ENCODE measurements at places on chromosomes 3 and 15.
A peak's percentile ranks its signal among the peaks of the same experiment; 100 is the strongest.

- DNase-seq: no peak
Observed at GRCh38 chr3:165749821-165750220, 87.4 kb downstream of the BCHE start.

GRCh38 chr3:157290766-157291165, 130.8 kb upstream of the CCNL1 start:
- no peak for DNase-seq

GRCh38 chr15:74657846-74658245, 38.0 kb downstream of the EDC3 start:
- no peak for DNase-seq

GRCh38 chr3:113218011-113218680, 6.8 kb downstream of the BOC start:
- DNase-seq: no peak

DNA sequence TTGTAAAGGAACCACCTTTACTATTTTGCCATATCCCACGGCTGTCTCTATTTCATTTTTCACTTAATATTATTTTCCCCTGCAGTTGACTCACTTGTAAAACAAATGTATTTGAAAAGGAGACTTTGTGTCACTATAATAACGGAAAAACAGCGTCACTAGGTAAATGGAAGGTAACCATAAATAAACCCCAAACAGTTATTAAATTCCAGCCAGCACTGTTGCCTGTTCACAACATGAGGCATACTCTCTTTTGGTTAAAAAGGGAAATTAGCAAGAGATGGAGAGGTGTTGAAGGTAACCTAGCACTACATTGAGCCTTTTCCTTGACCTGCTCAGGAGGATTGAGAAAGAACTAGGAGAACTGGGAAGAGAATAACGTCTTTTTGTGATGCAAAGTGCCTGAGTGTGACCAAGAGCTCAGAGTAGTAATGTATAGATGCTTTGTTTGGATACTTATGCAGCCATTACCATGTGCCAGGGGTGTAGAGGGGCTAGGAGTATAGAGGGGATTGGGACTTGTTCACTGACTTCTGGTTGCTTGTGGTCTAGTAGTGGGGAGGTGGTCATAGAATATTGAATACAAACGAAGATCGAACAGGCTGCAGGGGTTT, 19.6 kb downstream of the FLNB start:
- DNase-seq: no peak

DNA sequence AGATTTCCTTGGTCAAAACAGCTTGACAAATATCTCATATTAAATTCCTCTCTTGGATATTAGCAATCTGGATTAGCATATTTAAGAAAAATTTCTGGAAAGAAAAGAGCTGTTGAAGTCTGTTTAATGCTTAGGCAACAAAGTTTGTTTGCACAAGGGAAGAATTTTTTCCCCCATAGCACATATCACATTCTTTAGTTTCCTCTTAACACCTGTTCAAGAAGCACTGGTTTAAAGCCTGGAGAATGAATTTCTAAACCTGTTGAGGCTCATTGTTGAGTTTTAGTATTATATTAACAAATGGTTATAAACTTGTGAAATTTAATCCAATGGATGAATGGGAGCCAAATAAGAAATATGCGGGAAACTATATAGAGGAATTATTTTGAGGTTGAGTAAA, 41.5 kb downstream of the NLGN1 start:
- DNase-seq: no peak

DNA sequence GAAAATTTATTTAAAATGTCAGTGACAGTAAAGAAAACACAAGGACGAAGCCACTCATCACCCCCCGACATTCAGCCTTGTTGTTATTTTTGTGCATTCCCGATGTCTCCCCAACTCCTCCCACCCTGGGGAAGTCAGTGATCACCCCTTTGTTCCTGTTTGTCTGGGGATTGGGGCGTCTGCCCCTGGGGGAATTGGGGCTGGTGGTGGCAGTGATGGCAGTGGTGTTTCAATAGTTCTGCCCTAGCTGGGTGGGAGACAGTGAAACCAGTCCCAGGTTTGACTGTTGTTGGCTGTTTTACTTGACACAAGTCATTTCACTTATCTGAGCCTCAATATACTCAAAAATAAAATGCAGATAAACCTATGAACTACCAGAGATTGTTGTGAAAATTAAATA, 33.5 kb downstream of the IRAK2 start:
- no peak for DNase-seq

DNA sequence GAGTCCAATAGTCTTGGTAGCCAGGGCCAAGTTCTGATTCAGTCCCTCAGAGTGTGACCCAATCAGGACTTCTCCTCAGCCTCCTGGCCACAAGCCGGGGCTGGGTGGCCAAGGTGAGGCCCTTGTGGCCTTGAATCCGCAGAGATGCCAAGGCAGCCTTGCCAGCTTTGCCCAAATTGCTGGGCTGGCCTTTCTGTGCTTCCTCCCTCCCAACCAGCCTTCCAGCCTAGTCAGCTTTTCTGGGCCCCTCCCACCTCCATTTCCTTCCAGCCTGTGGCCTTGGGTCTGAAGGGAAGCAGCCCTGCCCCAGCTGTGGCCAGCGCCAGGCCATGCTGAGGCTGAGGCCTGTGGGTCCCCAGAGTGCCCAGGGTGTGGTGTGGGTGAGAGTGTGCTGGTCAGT, 34.3 kb upstream of the ANKDD1A start:
- peak; percentile 67 for DNase-seq

GRCh38 chr3:189622629-189623028, 8.6 kb upstream of the TP63 start:
- no peak for DNase-seq

DNA sequence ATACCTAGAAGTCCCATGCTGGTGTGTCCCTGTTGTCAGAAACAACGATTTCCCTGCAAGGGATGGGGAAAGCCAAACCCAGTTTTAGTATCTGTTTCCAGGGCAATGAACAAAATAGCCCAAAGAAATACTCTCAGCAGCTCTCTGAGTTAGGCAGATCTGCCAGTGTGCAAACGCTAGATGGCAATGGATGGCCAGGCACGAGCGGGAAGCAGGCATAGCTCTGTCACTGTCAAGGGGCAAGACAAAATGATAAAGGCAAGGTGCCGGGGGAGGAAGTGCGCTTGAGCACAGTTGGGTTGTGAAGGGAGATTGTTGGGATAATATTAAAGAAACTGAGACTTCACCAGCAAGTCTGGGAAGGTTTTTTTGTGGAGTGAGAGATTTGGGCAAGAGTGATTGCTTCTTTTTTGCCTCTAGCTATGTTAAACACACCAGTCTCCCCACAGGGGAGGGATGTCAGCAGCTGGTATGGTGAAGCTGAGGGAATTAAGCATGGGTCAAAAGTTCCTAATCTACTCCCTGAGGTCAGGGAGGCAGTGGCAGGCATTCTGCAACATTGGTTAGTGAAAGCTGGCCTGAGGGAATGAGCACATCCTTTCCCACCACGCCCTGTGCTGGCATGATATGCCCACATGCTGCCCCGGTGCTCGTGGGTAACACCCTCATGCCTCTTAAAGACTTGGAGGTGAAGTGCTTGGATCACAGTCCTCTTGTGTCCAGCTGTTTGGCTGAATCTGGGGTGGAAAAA, 117.5 kb downstream of the PDCD6IP start:
- no peak for DNase-seq

DNA sequence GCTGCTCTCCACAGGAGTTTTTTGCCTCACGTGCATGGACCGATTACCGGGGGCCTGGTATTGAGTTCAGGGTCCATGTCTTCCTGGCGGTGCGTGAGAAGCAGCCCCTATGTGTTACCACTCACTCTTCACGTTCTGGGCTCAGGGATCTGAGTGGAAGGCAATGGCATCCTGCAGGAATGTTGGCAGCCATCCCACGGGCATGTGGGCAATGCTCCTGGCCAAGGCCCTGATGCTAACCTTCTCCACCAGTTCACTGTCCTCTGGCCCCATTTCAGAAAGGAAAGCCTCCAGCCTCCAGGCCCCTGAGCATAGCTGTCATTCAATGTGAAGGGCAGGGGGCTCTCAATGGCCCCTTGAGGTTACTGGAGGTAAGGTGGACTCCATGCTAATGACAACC, 43.0 kb upstream of the KY start:
- no peak for DNase-seq

DNA sequence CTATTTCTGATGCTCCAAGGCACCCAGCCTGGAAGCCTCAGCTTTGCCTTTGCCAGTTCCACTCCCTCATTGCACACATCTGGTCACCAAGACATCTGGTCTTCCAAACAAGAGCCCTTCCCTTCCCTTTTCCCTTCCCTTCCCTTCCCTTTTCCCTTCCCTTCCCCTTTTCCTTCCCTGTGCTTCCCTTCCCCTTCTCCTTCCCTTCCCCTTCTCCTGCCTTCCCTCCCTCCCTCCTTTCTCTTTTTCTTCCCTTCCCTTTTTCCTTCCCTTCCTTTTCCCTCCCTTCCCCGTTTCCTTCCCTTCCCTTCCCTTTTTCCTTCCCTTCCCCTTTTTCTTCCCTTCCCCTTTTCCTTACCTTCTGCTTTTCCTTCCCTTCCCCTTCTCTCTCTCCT, 2.4 kb upstream of the CGNL1 start:
- no peak for DNase-seq

DNA sequence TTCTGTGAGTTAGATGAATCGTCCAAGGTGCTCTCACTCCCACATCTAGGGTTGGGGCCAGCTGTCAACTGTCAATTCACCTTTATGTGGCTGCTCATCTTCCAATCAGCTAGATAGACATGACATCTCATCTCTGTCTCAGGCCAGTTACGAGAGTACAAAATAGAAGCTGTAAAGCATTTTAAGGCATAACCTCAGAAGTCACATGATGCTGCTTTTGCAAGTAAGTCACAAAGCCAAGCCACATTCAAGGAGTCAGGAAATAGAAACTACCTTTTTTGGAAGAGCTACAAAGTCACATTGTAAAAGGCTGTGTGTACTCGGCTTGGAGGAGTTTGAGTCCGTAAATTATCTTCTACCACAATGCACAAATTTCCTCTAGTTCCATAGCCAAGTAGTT, 5.1 kb upstream of the CCR1 start:
- DNase-seq: no peak

GRCh38 chr3:880371-880770, 212.5 kb upstream of the CNTN6 start:
- DNase-seq: no peak

Data from lower leg skin (tissue), 4 donors.